T-cell (primary cell): ENCODE measurements at places on chromosomes 4 and X. TPM values are rescaled to one million over a fixed set of nuclear protein-coding genes. Genes with fewer than 3 reads are reported as not detected.

Gene MTM1
- 27.5 TPM for total RNA-seq

Gene ABLIM2
- 7.0 TPM for total RNA-seq

Gene CSN1S1
- not detected for total RNA-seq

Gene ADAM29
- total RNA-seq, result not detected

DNA sequence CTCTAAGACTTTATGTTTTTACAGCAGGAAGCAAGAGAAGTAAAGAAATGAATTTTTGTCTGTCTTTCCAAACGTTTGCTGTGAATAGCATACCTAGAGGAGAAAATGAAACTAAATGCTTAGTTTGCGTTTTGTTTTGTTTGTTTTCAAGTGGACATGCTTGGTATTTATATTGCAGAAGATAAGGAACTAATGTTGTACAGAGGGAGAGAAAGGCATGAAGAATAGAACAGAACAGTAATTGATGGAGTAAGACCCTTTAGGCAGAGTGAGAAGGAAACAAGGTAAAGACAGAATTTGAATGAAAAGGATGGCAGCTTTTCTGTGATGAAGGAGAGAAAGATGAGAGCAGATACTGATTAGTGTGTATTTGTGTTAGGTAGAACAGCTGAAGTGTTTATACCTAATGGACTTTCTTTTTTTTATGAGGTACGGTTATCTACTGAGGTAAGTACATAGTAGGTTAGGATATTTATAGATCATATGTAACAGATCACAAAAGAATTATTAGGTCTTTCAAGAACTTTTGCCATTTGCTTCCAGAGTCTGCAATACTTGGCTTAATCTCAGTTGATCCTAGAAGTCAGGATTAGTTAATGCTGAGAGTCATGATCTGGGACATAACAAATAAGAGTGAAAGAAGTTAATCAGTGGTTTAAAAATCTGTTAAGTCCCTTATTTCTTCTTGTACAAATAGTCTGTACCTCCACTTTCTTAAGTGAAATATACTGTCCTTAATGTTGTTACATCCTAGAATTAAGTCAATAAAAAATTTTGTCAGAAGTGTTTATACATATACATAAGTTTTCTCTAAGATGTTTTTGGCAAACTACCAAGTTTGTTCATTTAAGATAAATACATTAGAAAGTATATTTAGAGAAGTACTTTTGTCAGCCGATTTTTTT, 36.8 kb downstream of the FABP2 start:
- H3K36me3 ChIP-seq, result no peaks in the 10 kb centered on the region
- no peaks in the 10 kb centered on the region for H3K4me1 ChIP-seq
- H3K4me3 ChIP-seq, result no peak overlapping the region
- H3K27ac ChIP-seq, result no peak overlapping the region
- no peaks in the 10 kb centered on the region for H3K27me3 ChIP-seq
- no peak for DNase-seq

DNA sequence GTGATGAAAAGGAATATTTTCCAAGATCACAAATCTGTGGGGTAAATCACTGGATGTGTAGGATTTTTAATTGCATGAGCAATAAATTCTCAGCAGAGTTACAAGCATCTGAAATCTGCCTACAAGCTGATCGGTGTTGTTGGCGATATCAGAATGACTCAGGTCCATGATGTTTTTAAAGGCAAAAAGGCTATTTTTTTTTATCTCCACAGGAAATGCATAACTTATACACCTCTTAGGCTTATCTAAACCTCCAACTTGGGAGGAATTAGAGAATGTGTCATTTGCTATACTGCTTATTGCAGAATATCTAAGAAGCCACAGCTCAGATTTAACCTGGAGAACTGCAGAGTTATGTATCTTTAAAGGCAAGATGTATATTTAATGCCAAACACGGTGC, 61.6 kb downstream of the KIT start:
- no peak overlapping the region for H3K4me3 ChIP-seq
- no peak overlapping the region for H3K27ac ChIP-seq
- no peak for DNase-seq
- no peaks in the 10 kb centered on the region for H3K27me3 ChIP-seq
- H3K36me3 ChIP-seq, result no peaks in the 10 kb centered on the region

- no peak overlapping the region for H3K4me3 ChIP-seq
- H3K36me3 ChIP-seq, result no peaks in the 10 kb centered on the region
- H3K27me3 ChIP-seq, result no peaks in the 10 kb centered on the region
Measured at GRCh38 chr4:186931519-186931918, 207.9 kb upstream of the FAT1 start.

GRCh38 chr4:27018076-27018475, 157.4 kb downstream of the STIM2 start:
- peaks cover 16% of the 10 kb centered on the region for H3K36me3 ChIP-seq
- DNase-seq, result no peak
- H3K27ac ChIP-seq, result no peak overlapping the region
- peaks cover 9% of the 10 kb centered on the region for H3K4me1 ChIP-seq

DNA sequence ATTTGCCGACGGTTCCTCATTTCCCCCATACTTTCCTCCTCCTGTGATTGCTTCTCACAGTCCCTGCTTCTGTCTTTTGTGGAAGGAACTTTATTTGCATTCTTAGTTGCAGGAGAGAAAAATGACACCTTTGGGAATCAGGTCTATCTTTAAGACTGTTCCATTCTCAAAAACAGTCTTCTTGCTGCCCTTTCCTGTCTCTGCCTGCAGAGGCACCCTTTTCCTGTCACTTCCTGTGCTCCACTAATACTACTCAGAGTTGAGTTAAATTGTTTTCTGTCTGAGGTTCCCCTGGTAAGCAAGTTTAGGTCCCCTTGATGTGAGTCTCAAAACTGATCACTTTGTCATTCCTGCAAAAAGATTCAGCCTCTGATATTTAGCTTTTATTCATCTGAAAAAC, 208.8 kb upstream of the CLNK start:
- H3K4me1 ChIP-seq, result no peaks in the 10 kb centered on the region
- no peak overlapping the region for H3K27ac ChIP-seq
- H3K4me3 ChIP-seq, result no peak overlapping the region
- DNase-seq, result no peak
- H3K36me3 ChIP-seq, result no peaks in the 10 kb centered on the region

DNA sequence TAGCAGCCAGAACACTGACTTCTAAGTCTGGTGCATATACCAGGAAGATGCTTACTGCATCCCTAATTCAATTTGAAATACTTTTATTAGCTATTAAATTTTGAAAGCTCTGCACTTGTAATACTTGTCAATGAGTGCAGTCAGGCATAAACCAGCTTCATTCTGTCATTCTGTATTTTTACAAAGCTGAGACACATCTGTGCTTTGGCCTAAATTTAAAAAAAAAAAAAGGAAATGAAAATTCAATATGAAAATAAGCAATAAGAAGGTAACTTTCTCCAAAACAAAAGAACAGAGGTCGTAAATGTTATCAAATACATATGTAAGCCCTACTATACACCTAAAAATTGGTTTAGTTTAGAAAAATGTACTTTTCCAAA, 7.0 kb downstream of the SMIM14 start:
- H3K27ac ChIP-seq, result no peak overlapping the region
- H3K4me1 ChIP-seq, result no peaks in the 10 kb centered on the region
- H3K4me3 ChIP-seq, result no peak overlapping the region
- no peak for DNase-seq
- H3K36me3 ChIP-seq, result peaks cover 4% of the 10 kb centered on the region

GRCh38 chrX:38986586-38986985, 185.3 kb downstream of the MID1IP1 start:
- no peaks in the 10 kb centered on the region for H3K4me1 ChIP-seq
- DNase-seq, result no peak
- H3K36me3 ChIP-seq, result no peaks in the 10 kb centered on the region
- H3K27ac ChIP-seq, result no peak overlapping the region
- no peaks in the 10 kb centered on the region for H3K27me3 ChIP-seq

- no peak for DNase-seq
- no peaks in the 10 kb centered on the region for H3K4me1 ChIP-seq
- no peak overlapping the region for H3K4me3 ChIP-seq
- H3K27me3 ChIP-seq, result no peaks in the 10 kb centered on the region
- H3K36me3 ChIP-seq, result no peaks in the 10 kb centered on the region
- H3K27ac ChIP-seq, result no peak overlapping the region
Measured at GRCh38 chr4:86055898-86056297, 304.0 kb downstream of the MAPK10 start.

- no peak overlapping the region for H3K27ac ChIP-seq
- H3K4me1 ChIP-seq, result no peaks in the 10 kb centered on the region
- DNase-seq, result no peak
- no peaks in the 10 kb centered on the region for H3K27me3 ChIP-seq
- no peaks in the 10 kb centered on the region for H3K36me3 ChIP-seq
Measured at GRCh38 chrX:153526801-153527200, 9.4 kb downstream of the ATP2B3 start.

- H3K4me1 ChIP-seq, result no peaks in the 10 kb centered on the region
- H3K4me3 ChIP-seq, result no peak overlapping the region
- H3K36me3 ChIP-seq, result no peaks in the 10 kb centered on the region
- no peak overlapping the region for H3K27ac ChIP-seq
- no peaks in the 10 kb centered on the region for H3K27me3 ChIP-seq
Measured at GRCh38 chrX:124555036-124555595, 208.8 kb downstream of the SH2D1A start.

DNA sequence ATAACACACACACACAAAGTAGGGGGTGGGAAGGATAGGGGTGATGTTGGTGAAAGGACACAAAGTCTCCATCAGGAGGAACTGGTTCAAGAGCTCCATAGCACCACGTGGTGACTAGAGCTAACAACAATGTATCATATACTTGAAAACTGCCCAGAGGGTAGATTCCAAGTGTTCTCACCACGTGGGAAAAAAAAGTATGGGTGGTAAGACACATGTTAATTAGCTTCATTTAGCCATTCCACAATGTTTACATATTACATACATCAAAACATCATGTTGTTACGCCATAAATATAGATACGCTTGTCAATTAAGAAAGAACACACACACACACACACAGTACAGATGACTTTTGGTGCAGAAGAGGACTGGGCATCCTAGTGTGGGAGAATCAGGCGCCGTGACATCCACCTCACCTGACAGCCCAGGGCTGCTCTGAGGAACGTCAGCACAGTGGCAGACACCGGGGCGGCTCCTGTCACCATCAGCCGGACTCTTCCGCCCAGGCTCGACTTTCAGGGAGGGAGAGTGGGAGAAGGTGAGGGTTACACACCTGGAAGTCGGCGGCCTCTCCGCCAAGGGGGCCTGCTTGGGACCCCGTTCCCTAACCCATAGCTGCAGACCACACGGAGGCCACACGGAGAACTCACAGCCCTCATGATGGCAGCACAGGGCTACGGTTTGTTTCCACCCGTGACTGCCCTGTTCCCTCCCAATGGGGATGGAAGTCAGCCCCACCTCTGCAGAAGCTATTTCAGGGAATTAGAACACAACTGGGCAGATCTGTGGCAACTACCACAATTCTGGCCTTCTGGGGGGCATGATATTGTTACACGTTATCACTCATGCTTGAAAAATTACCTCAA, 31.8 kb upstream of the CENPU start:
- no peak overlapping the region for H3K27ac ChIP-seq
- peaks cover 15% of the 10 kb centered on the region for H3K4me1 ChIP-seq
- peaks cover 3% of the 10 kb centered on the region for H3K36me3 ChIP-seq
- no peak for DNase-seq

DNA sequence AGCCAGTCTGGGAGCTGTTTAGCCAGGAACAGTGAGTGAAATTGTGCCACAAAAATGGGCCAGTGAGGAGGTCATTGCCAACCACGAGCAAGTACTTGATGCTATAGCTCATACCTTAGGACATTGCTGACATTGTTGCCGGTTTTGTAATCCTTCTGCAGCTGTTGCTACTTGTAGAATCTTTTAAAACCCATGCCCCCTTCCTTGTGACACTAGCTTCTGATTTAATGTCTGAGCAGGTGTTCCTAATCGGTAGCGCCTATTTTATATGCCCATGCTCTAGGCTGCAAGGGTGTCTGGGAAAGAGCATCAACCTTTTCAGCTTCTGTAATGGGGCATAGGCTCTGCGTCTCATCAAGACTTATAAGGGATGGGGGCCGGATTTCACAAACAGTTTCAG, 2.6 kb downstream of the POLA1 start:
- no peaks in the 10 kb centered on the region for H3K27me3 ChIP-seq
- H3K4me1 ChIP-seq, result peaks cover 8% of the 10 kb centered on the region
- H3K27ac ChIP-seq, result no peak overlapping the region
- H3K4me3 ChIP-seq, result no peak overlapping the region

- H3K27me3 ChIP-seq, result no peaks in the 10 kb centered on the region
- H3K4me1 ChIP-seq, result peaks cover 29% of the 10 kb centered on the region
- peak overlapping the region; percentile 98 for H3K27ac ChIP-seq
- H3K4me3 ChIP-seq, result no peak overlapping the region
Measured at GRCh38 chr4:2745981-2746806, 9.9 kb downstream of the TNIP2 start.

- DNase-seq, result no peak
- peaks cover 14% of the 10 kb centered on the region for H3K27me3 ChIP-seq
- H3K27ac ChIP-seq, result no peak within 1 kb of the TSS
- H3K36me3 ChIP-seq, result no peaks in the 10 kb centered on the region
- H3K4me3 ChIP-seq, result peak within 1 kb of the TSS; percentile 45
Measured at GRCh38 chr4:22515888-22516541, at the start of gene ADGRA3. ADGRA3 (minus strand) TSS chr4:22516066; CDS start chr4:22515784, 282 bp downstream.

DNA sequence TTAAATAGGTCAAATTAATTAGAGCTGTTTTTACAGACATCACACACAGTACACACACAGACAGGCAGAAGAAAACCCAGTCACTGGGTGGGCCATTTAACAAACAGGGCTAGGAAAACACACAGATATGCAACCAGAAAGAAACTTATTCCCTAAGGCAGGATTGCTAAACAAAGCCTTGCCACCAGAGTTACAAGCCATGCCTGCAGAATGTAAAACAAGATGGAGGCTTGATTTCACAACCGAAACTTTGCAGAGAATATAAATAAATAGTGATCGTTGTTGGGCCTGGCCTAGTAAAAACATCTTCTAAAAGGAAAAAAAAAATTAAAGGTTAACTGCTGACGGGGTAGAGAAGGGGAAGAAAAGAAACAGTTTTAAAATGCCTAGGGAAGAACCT, 212.3 kb downstream of the NAP1L3 start:
- no peak overlapping the region for H3K27ac ChIP-seq
- no peaks in the 10 kb centered on the region for H3K36me3 ChIP-seq
- no peak for DNase-seq
- H3K27me3 ChIP-seq, result no peaks in the 10 kb centered on the region

GRCh38 chr4:143356493-143356892, 19.8 kb downstream of the GAB1 start:
- no peaks in the 10 kb centered on the region for H3K36me3 ChIP-seq
- peaks cover 10% of the 10 kb centered on the region for H3K4me1 ChIP-seq
- H3K27ac ChIP-seq, result no peak overlapping the region

DNA sequence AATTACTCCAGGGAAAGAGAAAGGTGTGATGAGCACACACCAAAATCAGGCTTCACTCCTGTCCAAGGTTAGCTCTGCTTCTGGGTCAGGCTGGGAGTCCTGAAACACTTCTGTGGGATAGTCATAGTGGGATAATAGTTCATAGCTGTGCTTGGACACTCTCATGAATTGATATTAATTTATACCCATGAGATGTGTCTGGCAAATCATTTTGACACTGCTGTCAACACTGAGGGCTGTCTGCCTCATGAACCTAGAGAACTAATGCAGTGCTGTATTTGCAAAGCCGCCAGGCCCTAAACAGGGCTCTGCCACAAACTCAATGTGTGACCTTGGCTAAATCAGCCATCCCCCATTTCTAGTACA, 24.5 kb upstream of the PGRMC1 start:
- no peaks in the 10 kb centered on the region for H3K4me1 ChIP-seq
- no peaks in the 10 kb centered on the region for H3K27me3 ChIP-seq
- H3K36me3 ChIP-seq, result no peaks in the 10 kb centered on the region
- H3K27ac ChIP-seq, result no peak overlapping the region
- no peak for DNase-seq
